ENCODE measurements at places on chromosomes 4 and X.

- no peak for DNase-seq
Observed at GRCh38 chr4:117225471-117225870, 140.1 kb upstream of the TRAM1L1 start.

DNA sequence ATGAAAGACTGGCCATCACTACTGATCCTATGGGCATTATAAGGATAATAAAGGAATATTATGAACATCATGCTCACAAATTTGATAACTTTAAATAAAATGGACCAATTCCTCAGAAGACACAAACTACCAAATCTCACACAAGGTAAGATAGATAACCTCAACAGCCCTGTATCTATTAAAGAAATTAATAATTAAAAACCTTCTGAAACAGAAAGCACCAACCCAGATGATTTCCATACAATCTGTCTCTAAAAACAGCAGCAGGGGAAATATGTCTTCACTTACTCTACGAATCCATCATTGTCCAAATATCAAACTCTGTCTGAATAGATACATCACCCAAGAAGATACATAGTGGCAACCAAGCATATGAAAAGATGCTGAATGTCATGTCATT is 55.2 kb downstream of the LCORL start:
- no peak for DNase-seq

DNA sequence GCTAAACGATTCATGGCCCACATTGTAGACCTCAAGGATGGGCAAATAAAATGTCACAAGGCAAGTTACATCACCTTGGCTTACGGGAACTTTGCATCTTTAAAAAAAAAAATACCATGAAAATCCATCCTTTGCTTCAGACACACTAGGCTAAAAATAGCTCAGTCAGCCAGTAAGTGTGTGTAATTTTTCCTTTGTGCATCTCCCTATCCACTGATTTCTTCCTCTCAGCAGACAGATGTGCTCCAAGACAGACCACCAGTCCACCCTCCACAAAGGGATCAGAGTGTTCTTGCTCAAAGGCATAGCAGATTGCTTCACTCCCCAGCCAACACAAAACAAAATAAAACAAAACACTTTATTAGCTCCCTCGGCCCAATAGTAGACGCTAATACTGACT is 14.6 kb downstream of the LDB2 start:
- DNase-seq = no peak

- DNase-seq = no peak
Observed at GRCh38 chr4:85762529-85762871, 287.6 kb downstream of the ARHGAP24 start.

DNA sequence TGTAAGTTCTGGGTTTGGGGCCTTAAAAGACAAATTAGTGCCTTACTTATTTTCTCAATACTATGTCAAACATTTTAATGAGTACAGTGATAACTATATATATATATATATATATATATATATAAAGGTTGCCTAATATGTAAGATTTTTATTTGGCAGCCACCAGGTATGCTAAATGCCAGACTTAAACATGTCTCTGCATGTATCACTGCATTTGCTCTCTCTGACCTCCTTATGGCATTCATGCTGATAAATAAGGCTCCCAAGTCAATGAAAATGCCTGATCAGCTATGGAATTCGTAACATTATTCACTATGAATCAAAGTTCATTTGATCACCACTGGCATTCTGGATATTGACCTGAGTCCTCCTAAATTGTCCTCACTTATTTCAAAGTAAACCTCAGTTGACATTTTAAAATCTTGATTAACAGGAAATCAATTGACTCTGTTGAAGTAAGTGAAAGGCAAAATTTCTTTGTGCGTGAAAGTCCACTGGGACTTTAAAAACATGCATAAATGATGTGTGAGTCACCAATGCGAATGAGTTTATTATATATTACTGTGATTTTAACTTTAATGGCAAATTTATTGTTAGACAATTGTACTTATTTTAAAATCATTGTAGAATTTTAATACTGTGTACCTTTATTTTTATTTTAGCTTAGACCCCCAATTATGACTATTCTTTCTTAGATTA is 29.2 kb upstream of the AREG start:
- no peak for DNase-seq
